ENCODE measurements at places on chromosomes 6 and 20.
A peak's percentile ranks its signal among the peaks of the same experiment; 100 is the strongest.

DNA sequence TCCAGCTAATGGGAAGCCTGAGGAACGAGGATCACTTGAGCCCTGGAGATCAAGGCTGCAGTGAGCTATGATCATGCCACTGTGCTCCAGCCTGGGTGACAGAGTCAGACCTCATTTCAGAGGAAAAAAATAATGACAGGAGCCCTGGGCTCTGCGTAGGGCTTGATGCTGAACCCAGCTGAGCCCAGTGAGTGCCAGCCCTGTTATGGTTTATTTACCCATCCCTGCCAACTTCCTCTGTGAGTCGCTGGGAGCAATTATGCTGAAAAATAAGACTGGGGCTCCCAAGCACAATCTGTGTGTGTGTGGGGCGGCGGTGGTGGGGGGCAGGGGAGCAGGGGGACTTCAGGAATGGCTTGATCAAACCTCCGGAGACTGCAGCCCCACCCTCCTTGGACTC is 75.9 kb upstream of the PMEPA1 start:
- no peak overlapping the region for H3K27ac ChIP-seq
- peaks cover 5% of the 10 kb centered on the region for H3K27me3 ChIP-seq
- no peaks in the 10 kb centered on the region for H3K4me1 ChIP-seq

GRCh38 chr6:169564453-169565240 is 137.2 kb downstream of the WDR27 start:
- H3K27me3 ChIP-seq = peaks cover 12% of the 10 kb centered on the region
- H3K4me3 ChIP-seq = no peak overlapping the region
- no peak overlapping the region for H3K27ac ChIP-seq

GRCh38 chr6:153028286-153028685 is 25.8 kb upstream of the MTRF1L start:
- H3K27ac ChIP-seq = no peak overlapping the region
- H3K36me3 ChIP-seq = no peaks in the 10 kb centered on the region
- H3K4me1 ChIP-seq = no peaks in the 10 kb centered on the region
- H3K4me3 ChIP-seq = no peak overlapping the region
- no peak for DNase-seq

DNA sequence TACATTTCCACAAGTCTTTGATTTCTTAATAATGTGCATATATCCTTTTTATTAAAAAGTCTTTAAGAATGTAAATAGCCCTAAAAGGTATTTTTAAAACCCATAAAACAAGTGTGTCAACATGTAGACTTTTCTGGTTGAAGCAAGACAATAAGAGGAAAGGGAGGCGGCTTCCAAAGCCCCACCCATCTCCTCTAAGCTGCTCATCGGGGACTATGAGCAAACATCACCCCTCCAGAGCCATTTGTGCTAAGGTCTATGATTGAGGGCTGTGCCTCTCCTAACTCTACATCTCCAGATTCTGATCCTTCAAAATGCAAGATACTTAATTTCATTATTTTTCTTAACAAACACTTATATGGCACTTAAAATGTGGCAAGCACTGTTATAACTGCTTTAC is 2.5 kb upstream of the NAA20 start:
- peak; percentile 59 for DNase-seq
- no peak overlapping the region for H3K27ac ChIP-seq
- H3K4me1 ChIP-seq = peaks cover 30% of the 10 kb centered on the region
- H3K4me3 ChIP-seq = no peak overlapping the region

DNA sequence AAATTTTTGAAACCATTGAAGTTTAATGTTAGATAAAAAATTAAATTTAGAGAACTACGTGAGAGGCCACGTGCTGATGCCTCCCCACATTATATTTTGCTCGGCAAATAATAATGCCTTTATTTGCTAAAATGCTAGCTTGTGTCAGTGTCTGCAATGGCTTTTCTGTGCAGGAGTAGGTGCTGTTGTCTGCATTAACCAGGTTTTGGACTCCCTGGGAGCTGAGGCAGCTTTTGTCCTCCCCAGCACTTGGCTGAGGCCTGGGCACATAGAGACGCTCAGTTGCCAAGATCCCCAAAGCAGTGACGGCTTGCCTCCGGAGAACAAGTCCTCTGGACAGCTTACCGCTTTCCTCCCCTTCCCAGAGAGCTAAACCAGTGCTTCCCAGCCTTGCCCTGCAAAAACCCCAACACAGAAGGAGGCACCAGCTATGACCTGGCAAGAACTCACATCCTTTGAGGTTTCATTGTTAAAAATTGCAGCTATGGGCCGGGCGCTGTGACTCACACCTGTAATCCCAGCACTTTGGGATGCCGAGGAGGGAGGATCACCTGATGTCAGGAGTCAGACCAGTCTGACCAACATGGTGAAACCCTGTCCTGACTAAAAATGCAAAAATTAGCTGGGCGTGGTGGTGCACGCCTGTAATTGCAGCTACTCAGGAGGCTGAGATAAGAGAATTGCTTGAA is 59.9 kb downstream of the KAT14 start:
- H3K27ac ChIP-seq = no peak overlapping the region
- no peak for DNase-seq
- no peaks in the 10 kb centered on the region for H3K27me3 ChIP-seq
- peaks cover 8% of the 10 kb centered on the region for H3K36me3 ChIP-seq
- H3K4me1 ChIP-seq = no peaks in the 10 kb centered on the region
- H3K4me3 ChIP-seq = no peak overlapping the region

DNA sequence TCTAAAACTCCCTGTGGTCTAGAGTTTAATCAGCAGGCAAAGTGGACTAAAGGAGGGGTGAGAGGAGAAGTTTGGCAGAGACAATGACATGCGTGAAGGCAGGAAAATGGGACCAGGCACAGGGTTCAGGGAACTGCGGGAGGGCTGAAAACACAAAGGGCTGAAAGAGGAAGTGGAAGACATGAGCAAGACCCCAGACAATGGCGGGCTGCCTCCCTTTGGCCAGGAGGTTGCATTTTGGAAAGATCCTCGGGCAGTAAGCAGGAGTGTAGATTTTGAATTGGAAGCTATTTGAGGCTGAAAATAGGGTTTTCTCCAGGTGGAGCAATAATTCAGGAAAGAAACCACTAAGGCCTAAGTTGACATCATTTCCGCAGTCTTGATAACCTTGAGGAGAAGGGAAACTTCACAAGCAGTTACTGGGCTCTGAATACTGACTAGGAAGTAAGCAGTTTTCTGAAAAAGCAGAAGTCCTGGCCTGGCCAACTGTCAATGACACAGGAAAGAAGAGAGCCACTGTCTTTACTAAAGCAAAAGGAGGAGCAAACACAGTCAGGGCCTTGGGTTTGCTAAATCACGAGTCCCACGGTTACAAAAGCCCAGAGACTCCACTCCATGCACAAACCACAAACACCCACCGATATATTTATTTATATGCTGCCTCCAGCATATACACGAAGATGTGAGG is 3.4 kb downstream of the LY86 start:
- H3K27me3 ChIP-seq = no peaks in the 10 kb centered on the region
- H3K27ac ChIP-seq = peak overlapping the region; percentile 11
- DNase-seq = no peak
- H3K4me1 ChIP-seq = peaks cover 75% of the 10 kb centered on the region
- H3K36me3 ChIP-seq = peaks cover 4% of the 10 kb centered on the region
- no peak overlapping the region for H3K4me3 ChIP-seq

DNA sequence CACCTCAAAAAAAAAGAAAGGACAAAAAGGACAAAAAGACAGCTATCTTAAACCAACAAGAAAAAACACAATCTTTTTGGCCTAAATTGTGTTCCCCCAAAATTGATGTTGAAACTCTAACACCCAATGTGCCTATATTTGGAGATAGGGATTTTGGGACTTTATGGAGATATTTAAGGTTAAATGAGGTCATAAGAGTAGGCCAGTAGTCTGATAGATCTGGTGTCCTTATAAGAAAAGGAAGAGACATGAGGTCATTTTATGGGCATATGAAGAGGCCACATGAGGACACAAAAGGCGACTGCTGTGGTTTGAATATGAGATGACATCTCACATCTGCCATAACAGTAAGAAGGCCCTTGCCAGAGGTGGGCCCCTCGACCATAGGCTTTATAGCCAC is 49.5 kb downstream of the TRIM38 start:
- no peak overlapping the region for H3K27ac ChIP-seq
- no peak for DNase-seq
- H3K27me3 ChIP-seq = no peaks in the 10 kb centered on the region
- H3K4me3 ChIP-seq = no peak overlapping the region
- H3K36me3 ChIP-seq = no peaks in the 10 kb centered on the region
- H3K4me1 ChIP-seq = peaks cover 5% of the 10 kb centered on the region
